Heart right ventricle (tissue), 16 donors: ENCODE measurements at places on chromosomes 2 and 18. TPM values are rescaled to one million over a fixed set of nuclear protein-coding genes. Genes with fewer than 3 reads are reported as not detected.

The PPP1R1C gene
- polyA plus RNA-seq, result 4.9 TPM

The CTNNA2 gene
- 0.09 TPM for polyA plus RNA-seq

The TPO gene
- polyA plus RNA-seq, result 22.1 TPM

The SIX2 gene
- polyA plus RNA-seq, result 1.1 TPM

The SRD5A2 gene
- not detected for polyA plus RNA-seq

The UNC50 gene
- polyA plus RNA-seq, result 30.4 TPM

The MPP4 gene
- not detected for polyA plus RNA-seq

The MMADHC gene
- 20.4 TPM for polyA plus RNA-seq
